T-helper 1 cell (primary cell): ENCODE measurements at places on chromosomes 7 and 10.
A peak's percentile ranks its signal among the peaks of the same experiment; 100 is the strongest.

GRCh38 chr7:31796375-31796774, 109.4 kb downstream of the PPP1R17 start:
- DNase-seq: no peak

DNA sequence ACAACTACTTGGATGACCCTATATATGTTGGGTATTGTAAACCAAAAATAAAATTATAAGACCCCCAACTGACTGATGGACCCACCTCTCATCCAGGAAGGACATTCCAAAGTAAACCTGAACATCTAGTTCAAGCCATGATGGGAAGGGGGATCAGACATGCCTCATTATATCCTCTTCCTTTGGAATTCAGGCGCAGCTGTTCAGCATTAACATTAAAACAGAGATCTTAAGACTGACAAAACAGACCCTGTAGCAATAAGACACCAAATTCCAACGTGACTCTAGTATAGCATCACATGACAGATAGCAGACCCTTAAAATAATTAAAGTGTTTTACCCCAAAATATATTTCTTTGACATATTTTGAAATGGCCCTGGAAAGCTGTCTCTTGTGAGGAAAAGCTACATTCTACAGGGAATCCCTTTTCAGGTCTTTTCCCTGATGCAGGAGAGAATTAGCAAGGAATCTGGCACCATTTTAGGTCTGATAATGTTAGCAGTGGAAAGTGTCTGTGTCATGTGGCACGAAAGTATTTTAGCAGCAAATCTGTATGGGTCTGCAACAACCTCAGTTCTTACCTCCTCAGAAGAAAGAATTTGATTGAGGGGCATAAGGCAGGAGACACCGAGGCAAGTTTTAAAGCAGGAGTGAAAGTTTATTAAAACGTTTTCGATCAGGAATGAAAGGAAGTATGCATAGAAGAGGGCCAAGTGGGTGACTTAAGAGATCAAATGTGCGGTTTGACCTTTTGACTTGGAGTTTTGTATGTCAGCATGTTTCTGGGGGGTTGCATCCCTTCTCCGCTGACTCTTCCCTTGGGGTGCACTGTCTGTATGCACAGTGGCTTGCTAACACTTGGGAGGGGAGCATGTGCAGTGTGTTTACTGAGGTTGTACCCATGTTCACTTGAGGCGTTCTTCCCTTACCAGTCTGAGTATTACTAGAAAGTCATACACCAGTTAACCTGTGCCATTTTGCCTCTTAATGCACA, 236.6 kb upstream of the PPP1R3A start:
- DNase-seq: no peak

- no peak for DNase-seq
Observed at GRCh38 chr7:121572615-121573014, 176.5 kb upstream of the FAM3C start.

DNA sequence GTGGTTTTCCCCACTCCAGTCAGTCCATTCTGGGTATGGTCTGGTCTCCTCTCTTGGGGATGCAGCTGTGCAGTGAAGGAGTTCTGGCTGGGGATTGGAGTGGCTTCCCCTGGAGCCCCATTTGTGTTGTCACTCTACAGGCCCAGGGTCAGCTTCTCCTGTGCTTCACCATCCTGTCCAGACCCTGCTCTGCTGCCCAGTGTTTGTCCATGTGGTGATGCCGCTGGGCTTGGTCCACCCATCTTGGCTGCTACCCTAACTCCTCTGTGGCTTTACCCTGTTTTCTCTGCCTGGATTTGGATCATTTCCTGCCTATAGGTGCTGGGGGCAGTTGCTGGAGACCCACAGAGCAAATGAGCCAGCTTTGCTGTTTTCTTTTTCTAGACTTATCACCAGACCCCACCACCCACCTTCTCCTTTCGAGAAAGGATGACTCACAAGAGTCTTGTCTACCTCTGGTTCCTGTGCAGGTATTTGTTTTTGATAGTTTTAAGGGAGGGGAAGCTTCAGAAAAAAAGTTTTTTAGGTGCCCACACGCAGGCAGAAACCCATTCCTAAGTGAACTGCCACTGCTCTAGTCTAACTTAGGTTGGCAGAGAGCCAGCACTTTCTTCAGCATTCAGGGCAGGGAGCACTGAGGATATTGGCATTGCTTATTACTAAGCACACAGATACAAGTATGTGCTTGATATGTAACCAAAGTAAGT, 8.5 kb downstream of the ZDHHC16 start:
- no peak for DNase-seq

DNA sequence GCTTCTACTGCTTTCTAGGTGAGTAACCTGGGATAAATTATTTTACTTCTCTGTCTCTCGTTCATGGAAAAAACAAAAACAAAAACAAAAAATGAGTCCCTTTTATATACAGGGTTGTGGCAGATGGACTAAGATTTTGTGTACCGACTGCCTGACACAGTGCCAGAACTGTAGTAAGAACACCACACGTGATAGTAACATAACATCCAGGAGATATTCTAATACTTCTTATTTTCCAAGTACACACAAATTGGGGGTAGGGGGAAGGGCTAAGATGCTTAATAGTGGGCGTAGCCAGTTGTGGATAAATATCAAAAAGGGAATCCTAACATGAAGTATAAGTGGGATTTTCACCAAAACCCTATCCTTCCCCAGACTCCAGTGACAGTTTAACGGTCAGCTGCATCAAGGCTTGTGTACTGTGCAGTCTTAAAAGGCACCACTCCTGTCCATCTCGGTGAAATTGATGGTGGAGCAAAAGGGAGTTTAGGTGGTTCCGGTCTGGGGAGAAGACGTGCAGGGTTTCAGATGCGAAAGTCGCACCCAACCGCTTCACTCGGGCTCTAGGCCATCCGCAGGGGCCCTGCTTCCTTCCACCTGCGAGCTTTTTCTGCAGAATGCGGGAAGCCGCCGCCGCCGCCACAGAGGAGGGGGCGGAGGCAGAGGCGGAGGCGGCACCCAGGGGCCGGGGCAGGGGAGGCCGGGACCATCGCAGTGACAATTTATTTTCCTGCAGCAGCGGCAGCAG, at the start of gene STAMBPL1:
Gene STAMBPL1, plus strand, starts transcription at position 712 of the 748 bp plus-strand sequence. CDS start 21,464 bp downstream, outside the sequence.
- DNase-seq: peak; percentile 29

DNA sequence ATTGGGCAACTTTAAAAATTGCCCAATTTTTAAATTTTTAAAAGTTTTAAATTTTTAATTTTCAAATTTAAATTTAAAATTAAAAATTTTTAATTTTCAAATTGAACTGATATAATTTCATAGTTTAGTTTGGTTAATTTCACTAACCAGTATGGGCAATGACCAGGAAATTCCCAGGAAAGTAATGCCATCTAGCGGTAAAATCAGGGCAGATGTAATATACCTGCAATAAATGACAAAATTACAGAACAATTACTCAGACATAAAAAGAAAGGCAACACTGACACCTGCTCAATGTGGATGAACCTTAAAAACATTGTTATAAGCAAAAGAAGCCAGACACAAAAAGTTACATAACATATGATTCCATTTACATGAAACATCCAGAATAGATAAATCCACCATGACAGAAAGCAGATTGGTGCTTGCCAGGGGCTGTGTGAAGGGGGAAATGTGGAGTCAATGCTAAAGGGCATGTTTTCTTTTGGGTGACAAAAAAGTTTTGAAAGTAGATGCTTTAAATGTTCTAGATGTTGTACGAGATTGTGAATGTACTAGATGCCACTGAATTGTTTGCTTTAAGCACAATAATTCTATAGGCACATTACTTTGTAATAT, 28.6 kb upstream of the SLC16A12 start:
- DNase-seq: peak; percentile 15

DNA sequence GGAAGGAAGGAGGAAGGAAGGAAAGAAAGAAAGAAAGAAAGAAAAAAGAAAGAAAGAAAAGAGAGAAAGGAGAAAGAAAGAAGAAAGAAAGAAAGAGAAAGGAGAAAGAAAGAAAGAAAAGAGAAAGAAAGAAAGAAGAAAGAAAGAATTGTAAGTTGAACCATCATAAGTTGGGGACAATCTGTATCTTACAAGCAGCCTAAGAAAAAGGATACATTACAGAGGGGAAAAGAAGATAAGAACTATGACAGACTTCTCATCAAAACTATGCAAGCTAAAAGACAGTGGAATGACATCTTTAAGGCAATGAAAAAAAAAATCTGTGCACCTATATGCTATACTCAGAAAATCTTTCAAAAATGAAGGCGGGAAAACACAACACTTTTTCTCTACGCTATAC, 50.3 kb upstream of the SP4 start:
- DNase-seq: no peak

GRCh38 chr10:129628823-129629222, 161.8 kb downstream of the MGMT start:
- DNase-seq: no peak

GRCh38 chr7:85583131-85583953, 396.5 kb upstream of the SEMA3D start:
- no peak for DNase-seq

DNA sequence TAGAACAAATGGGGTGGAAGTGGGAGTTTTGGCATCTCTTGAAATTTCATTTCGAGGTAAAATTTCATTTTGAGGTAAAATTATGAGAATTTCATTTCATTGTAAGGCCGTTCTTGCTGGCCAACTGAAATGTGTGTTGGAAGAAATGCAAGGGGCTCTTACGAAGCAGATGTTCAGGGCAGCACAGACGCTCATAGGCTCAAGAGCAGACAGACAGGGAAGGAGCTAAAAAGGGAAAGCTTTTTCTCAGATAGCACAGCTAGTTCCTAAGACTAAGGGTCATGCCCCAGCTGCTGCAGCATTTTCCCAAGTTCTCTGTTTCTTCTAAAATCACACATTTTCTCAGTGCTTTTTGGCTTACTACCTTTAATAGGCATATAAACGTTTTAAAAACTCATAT, 65.1 kb upstream of the SFMBT2 start:
- DNase-seq: no peak

DNA sequence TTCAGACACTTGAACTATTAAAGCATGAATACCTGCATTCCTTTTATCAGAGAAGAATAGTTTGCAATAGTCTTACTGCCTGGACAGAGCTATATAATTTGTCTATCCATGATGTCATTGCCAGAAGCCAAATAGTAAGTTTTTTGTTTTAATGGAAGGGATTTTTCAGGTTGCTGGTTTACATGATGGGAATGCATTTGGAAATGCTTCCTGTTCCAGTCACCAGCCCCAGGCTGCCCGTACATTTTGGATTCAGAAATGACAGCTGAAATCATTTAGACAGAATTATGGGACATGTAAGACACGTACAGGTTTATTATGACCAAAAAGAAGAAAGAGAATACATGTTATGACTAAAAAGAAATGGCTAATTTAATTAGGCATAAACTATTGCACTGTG, 293.1 kb downstream of the CDK14 start:
- DNase-seq: no peak

GRCh38 chr10:2772816-2773631, 294.3 kb upstream of the PFKP start:
- no peak for DNase-seq

DNA sequence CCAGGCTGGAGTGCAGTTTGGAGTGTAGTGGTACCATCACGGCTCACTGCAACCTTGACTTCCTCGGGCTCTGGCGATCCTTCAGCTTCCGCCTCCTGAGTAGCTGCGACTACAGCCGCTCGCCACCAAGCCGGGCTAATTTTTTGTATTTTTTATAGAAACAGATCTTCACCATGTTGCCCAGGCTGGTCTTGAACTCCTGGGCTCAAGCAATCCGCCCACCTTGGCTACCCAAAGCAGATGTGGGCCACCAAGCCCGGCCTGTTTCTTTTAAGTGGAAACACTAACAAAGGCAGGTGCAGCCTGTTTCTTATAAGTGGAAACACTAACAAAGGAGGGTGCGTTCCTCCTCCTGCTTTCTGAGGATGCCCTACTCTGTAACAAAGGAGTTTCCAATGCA, 18.2 kb downstream of the PRF1 start:
- no peak for DNase-seq

DNA sequence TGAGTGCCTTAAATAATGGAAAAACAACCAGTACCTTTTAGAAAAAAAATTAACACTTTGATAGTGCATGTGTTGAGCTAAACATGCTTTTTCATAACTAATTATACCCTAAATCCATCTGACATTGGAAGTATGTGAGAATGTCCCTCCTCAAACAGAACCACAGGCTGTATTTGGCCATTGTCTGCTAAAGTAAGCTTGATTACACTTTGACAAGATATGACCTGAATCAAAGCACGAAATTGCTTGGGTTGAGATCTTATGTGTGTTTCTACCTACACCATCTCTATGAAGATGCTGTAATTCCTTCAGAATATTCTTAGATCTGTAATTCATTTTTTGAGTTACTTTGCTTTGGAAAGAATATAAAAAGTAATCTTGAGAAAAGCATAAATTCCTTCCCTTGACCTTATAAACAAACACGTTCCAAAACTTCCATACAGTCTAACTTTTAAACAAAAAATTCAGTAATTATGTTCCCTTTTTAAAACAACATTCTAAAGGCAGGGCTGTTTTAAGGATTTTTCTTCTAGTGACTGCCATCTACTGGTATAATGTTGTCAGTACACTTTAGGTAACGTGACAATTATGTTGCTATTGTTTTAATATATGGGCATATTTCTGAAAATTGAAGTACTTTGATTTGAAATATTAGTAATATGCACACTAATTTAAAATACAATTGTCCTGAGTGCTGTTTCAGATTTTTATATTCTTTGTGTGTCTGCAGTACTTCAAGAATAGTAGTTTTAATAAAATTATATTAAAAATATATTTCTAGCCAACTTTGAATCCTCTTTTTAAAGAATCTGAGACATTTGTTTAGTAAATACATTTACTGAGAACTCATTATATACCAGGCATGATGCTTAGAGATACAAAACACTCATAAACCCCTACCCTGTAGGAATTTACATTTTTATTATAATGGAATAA, 20.9 kb downstream of the CD36 start:
- no peak for DNase-seq

GRCh38 chr7:159027789-159028507, 116.7 kb downstream of the VIPR2 start:
- no peak for DNase-seq

GRCh38 chr10:70137135-70137534, 4.5 kb upstream of the AIFM2 start:
- DNase-seq: no peak

DNA sequence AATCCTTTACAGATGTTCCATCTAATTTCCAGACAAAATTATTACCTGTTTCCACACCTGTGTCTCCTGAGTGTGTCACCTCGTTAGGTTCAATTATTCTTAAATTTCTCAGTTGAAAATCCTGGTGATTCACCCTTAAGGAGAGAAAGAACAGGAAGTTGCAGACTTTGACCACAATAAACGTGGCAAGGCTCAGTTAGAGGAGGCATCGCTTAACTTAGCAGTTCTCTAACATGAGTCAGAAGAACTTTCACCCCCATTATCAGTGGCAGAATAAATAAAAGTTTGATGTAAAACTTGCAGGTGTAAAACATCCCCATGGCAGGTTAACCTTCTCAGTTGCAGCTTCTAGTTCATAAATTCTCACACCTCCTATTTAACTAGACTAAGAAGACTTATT, 8.3 kb downstream of the XPNPEP1 start:
- peak; percentile 21 for DNase-seq

- no peak for DNase-seq
Observed at GRCh38 chr10:16195178-16195769, 241.5 kb upstream of the PTER start.

DNA sequence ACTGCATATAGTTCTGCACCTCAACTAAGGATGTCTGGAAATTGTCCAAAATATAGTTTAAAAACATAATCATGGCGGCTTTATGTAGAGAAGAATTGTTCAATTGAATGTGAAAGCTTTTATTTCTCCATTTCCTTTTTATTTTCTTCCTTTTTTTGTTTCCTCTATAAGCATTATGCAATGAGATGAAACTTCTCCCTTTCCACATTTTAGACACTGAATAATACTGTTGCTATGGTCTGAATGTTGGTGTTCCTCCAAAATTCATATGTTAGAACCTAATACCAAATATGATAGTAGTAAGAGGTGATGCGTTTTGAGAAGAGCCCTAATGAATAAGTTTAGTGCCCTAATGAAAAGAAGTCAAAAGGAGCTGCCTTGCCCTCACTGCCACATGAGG, 175.0 kb downstream of the RNLS start:
- DNase-seq: no peak
